ENCODE measurements at places on chromosomes 12 and 14.

- DNase-seq: no peak
Measured at GRCh38 chr14:24066496-24067132, 4.7 kb upstream of the CPNE6 start.

DNA sequence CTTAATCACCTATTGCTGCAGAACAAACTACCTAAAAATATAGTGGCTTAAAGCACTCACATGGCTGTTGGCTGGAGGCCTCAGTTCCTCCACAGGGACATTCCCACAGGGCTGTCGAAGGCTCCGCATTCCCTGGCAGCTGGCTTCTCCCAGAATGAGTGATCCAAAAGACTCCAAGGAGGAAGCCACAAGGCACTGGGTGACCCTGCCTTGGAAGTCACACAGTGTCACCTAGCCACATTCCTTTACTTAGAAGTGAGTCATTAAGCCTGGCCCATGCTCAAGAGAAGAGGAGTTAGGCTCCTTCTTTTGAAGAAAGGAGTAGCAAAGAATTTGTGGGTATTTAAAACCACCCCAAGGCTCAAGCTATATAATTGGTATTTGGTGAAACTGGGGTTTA is 63.9 kb upstream of the MAP1LC3B2 start:
- no peak for DNase-seq

GRCh38 chr12:55899082-55899481 is 28.6 kb downstream of the PYM1 start:
- DNase-seq: peak; percentile 8

- DNase-seq: no peak
Measured at GRCh38 chr12:2984249-2984648, 25.1 kb downstream of the TEAD4 start.

DNA sequence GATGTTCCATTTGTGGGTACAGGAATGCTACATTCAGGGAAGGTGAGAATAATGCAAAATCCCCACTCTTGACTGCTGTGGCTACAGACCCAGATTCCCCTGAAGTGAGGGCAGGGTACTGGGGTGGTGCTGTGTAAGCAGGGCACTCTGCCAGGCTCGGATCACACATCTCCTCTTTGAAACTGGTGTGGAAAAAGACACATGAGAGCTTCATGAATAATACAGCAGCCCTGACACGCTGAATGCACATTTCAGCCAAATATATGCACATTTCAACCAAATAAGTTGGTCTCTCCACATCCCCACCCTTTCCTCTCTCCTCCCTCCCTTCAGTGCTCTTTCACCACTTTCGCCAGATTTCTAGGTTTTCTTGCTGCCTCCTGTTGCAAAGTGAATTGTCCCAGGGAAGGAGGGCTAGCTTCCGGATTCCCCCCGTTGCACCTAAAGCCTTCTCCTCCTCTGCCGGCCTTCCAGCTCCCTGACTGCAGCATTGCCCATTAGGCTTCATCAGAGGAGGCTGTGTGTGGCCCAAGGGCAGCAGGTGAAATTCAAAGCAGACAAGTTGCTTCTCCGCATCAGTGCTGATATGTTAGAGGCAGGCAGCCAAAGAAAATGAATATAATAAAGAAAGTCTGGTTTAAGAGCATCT is 118.2 kb upstream of the TMCC3 start:
- DNase-seq: no peak

DNA sequence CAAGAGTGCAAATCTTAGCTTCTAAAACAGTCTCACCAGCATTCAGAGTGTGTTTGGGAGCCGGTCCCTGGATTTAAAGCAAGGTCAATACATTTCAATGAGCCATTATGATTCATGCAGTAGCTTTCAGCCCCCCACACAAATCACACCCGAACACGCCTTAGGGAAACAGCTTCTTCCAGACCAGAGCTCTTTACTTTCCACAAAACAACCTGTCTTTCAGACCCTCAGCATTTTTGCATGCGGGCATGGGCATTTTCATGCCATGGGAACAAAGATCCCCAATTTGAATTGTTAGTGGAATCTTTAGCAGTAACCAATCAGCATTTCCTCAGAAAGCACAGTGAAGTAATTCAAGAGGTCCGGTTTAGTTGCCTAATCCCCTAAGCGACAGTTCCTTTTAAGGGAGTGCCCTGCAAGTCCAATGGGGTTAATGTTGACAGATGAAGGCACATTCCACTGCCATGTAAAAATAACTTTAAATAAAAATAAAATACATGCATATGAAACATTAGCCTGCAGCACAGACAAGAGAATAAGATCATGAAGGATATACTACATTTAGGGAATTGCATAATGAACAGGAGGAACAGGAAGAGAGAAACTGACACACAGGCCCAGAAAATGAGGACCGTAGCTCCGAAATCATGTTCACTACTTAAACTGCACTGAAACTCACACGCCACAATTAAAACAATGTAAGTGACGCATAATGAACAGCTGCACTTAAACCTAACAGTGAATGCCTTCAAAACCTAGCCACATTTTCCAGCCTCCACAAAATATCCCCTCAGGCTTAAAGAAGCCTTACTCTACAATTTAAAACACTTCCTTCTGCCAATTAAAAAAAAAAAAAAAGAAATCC is 4.0 kb downstream of the VPS37B start:
- no peak for DNase-seq

DNA sequence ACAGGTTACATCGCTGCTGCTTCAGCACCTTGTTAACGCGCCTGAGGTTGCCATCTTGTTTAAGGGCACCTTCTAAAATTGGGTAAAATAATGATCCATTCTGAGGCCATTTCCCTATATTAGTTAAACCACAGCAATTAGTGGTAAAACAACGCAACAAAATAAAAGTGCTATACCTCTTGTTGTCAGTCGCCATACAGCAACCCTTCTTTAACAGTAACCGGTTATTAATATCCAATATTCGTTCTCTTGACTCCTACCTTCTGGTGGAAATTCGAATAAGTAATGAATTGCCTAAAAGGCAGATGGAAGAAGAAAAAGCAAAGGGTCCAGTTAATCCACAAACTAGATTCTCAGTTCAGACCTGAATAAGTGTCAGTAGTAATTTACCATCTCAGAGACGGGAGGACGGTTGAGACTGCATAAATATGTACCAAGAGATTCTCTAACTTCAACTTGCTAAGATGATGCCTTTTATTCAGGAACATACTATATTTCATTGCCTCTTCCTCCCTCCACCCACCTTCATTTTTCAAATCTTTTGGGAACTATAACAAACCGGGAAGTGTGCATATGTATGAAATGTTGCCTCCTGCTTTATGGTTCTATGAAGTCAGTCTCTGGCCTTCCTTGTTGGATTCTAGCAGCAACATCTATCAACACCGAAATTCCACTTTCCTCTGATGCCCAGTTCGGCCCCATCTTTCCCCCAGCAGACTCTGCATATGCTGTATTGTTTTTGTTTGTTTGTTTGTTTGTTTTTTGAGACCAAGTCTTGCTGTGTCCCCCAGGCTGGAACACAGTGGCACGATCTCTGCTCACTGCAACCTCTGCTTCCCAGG is 824 bp upstream of the PSMB5 start:
- no peak for DNase-seq

GRCh38 chr14:76583174-76583573 is 178.1 kb upstream of the VASH1 start:
- no peak for DNase-seq

- no peak for DNase-seq
Measured at GRCh38 chr14:70896317-70896716, 10.9 kb upstream of the PCNX1 start.

DNA sequence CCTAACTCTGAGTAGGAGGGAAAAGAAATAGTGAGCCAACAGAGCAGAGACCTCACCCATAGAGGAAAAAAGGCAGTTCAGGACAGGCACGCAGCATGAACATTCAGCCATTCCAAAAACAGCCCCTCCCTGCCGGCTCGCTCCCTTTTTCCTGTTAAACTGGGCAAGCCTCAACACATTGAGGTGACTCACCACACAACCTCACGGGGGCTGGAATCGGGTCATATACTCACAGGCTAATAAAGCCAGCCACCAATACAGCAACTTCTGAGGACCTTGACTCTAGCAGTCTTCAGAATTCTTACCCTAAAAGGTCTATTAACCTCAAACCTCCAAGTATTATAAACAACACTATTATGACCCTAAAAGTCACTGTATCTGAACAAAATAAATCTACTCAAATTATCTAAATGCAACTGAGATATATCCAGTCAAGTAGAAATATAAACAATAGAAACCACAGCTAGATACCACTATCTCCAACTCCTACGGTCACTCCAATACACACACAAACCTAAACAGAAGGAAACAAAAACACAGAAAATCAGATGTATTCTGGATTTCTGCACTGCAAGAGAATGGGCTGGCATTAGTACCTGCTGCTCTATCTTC is 6.3 kb downstream of the YBX3 start:
- no peak for DNase-seq

DNA sequence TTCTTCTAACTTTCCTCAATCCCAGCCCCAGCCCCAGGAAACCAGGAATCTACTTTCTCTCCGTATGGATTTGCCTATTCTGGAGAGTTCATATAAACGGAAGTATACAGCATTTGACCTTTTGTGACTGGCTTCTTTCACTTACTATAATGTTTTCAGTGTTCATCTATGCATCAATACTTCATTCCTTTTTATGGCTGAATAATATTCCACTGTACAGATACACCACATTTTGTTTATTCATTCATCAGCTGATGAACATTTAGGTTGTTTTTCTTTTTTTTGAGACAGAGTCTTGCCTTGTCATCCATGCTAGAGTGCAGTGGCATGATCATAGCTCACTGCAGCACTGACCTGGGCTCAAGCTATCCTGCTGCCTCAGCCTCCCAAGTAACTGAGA is 3.9 kb upstream of the PLEKHG3 start:
- no peak for DNase-seq

- no peak for DNase-seq
Measured at GRCh38 chr14:101915871-101916815, 48.2 kb upstream of the DYNC1H1 start.

DNA sequence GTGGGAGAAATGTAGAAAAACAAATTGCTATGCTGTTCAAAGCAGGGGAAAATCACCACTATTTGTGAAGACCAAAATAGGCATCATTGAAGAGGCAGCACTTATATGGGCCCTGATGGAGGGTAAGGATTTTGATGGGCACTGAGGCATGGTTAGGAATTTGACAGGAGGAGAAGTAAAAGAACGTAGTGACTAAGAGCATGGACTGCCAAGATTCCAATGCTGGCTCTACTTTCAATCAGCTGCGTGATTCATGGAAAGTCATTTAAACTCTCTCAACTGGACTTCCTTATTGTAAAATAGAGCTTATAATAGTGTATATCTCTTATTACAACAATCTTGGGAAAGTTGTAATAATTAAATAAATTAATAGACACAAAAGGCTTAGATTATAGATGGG is 267.7 kb upstream of the G2E3 start:
- no peak for DNase-seq

DNA sequence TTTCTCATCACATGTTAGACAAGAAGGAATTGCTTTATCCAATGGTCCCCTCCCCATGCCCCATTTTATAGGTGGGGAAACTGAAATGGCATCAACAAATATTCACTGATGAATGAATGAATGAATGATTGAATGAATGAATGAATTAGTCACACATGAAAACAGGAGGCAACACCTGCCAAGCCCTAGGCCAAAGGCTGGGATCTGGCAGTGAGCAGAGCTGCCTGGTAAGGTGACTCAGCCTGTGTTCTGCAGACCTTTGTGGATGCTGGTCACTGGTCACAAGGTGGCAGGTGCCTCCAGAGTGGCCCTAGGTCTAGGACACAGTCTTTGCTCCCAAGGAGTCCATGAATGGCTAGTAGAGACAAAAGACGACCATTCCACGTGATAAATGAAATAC is 188.4 kb downstream of the RBM19 start:
- DNase-seq: no peak

GRCh38 chr14:91249841-91250616 is 5.5 kb upstream of the GPR68 start:
- no peak for DNase-seq

DNA sequence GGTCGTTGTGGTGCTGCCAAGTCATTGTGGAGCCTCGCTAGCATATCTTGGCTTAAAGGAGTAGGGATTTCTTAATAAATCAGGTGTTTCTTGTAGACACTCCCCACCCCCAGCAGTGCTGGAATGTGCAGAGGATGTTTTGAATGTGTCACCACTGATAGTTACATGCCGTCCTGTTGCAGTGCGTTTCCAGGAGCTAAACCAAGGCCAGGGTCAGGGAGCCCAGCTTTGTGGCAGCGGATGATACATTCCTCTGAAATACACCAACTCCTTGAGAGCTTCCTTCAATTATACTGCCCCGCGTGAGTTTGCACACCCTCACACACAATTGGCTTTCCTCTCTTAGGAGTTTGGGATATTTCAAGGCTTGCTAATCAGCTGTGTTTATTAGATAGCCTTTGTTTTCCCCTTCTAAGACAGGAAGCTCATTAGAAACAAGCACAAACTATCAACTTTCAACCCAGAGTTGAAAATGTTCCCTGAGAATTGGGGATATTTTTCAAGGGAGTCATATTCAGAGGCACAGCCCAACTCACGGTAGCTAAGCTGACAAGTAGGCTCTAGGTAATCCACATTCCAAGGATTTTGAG is 154.9 kb downstream of the C12orf75 start:
- peak; percentile 17 for DNase-seq

GRCh38 chr12:6946033-6946919 is 2.5 kb downstream of the C12orf57 start:
- DNase-seq: no peak

DNA sequence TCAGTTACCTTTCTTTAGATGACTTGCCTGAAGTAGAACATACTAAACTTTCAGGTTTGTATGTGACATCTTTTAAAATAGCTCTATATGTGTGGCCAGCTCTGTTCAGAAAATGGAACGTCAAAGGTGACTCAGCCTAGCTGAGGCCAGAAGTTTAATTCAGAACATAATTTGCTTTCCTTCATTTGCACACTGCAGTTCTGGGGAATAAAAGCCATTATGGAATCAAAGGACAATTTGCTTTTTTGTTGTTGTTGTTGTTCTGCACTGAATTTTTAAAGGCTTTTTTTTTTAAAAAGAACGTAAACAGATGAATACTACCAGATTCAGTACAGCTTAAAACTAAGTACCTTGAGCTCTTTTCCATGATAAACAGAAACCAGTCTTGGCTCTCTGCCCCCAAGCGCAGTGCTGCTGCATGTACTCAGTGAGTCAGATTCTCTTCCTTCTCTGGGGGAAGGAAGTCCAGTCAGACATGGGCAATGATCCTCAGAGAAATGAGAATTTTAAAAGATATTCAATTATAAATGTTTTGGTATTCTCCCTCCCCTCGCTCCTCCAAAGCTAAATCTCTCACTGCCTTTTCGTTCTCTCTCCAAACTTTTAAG is 644.2 kb downstream of the NOVA1 start:
- no peak for DNase-seq

DNA sequence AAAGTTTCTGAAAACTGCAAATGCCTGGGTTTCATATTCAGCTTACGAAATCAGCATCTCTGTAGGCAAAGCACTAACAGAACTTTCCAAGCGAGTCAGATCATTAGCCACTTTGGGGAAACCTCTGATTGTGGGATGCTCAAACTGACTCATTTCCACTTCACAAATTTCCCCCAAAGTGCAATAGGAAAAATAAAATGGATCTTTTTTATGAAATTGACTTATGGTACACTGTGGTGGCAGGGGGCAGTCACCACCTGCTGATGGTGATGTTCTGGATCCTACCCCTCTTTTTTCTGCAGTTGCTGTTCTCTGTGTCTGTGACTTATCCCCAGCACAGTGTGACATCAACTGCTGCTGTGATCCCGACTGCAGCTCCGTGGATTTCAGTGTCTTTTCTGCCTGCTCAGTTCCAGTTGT is 5.6 kb downstream of the TCTN1 start:
- no peak for DNase-seq
